HAP-1 (cell line): ENCODE measurements at places on chromosomes 7 and 10.

DNA sequence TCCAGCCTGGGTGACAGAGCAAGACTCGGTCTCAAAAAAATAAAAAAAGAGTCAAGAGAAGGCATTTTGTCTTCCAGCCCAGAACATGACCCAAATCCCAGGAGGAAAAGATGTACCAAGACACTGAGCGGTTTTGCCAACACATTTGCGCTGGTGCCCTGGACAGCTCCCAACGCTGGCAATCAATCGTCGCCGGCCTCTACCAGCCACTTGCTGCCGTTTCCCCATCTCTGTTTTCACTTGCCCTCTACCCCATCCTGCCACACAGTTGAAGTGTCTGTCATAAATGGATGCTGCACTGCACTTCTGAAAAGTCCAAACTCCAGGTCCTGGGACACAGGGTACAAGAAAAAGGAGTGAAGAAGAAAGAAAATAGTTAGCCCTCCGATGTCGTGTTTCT lies 29.7 kb upstream of the CRTAC1 start:
- DNase-seq, result no peak

- DNase-seq, result no peak
These were observed 8.8 kb downstream of the CCSER2 start for GRCh38 chr10:84337199-84337598.

GRCh38 chr10:118720685-118721538 lies 33.9 kb downstream of the CACUL1 start:
- DNase-seq, result peak; percentile 36

DNA sequence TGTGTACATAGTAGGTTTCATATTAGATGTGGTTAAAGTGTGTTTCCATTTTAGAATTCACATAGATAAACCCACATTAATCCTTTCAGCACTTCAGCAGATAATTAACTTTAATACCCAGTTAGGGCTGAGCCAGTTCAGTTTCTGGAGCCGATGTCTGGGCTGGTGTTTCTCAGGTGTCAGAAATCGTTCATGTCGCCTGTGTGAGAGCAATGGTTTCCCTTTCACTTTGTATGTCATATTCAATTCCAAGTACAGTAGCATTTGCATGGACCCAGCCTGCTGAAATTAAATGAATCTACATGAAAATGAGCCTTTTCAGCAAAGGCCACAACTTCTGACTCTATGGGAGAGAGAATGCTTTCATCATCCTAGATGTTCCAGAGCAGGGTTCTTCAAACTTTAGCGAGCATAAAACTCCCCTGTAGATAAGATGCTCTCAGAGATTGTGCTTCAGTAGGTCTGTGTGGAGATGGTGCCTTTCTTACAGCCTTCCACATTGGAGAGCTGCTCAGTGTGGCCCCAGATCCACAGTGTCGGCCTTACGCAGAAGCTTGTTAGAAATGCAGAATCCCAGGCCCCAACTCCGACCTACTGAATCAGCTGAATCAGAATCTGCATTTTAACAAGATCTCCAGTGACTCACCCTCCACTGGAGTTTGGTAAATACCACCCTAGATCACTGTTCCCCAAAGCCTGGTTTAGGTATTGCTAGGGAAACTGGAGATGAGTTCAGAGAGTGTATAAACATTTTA lies 19.6 kb downstream of the WIPF3 start:
- peak; percentile 67 for DNase-seq

DNA sequence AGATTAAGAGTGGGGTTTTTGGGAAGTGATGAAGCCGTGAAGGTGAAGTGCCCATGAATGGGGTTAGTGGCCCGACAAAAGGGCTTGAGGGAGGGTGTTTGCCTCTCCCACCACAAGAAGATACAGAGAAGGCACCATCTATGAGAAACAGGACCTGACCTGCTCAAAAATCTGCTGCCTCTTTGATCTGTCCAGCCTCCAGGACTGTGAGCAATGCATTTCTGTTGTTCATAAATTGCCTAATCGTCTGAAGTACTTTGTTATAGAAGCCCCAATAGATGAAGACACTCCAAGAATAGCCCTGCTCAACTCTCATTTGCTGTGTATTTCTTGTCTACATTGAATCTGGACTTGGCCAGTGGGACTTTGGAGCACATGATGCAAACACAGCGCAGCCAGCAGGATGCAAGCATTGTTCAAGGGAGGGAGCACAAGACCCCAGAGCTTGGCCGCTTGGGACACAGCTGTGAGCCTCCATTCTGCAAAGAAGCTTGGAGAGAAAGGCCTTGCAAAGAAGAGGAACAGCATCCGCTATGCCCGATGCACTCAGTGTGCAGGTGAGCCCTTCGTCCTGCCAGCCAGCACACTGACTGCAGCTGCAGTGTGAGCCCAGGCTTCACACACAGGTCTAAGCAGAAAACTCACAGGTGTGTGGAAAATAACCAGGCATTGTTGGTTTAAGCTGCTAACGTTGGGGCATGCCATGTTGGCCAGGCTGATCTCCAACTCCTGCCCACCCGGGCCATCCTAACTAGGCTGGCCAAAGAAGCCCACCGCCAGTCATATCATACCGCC lies 73.2 kb upstream of the KLF6 start:
- no peak for DNase-seq

DNA sequence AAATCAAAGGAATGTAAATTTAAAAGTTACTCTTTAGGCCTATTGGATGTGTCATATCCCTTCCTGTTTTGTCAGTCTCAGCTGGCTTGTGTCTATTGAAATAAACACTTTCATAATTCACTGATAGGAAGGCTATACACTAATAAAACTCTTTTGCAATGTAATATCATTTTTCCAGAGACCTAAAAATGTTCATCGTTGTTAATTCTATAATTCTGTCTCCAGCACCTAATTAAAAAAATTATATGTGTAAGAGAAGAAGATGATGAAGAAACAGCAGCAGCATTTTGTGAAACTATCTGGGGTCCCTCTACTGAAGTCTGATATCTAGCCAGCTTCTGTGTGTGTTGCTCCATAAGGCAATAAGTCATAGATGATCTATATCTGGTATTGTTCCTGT lies 602.7 kb downstream of the ETV1 start:
- no peak for DNase-seq

- no peak for DNase-seq
These were observed 555.0 kb downstream of the INHBA start for GRCh38 chr7:41147606-41148485.

GRCh38 chr10:75814014-75814413 lies 382.6 kb downstream of the LRMDA start:
- no peak for DNase-seq

DNA sequence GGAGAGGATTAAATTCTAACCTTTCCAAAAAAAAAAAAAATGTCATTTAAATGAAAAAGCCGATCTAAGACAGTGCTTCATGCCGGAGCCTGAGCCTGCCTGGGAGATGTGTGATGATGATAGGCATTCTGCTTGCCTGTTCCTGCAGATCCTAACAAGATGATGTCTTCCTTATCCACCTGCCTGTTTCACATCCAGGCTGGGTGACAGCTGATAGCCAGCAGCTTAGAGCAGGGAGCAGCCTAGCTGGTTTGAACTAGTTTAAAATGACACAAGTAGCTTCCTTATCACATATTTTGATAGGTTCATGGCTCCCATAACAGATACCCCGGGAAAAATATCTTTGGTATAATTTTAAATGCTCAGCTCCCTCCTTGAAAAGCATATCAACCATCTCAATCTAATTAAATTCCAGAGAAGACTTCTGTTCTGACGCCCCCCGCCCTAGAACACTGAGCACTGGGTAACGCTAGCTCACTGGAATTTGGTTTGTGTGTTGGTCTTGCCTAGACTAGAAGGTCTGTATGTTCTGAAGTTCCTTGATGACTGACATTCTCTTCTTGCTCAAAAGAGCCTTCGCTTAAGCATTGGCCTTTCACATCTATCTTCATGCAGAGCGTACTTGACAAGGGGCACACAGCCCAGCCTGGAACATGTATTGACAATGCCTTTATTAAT lies 96.9 kb upstream of the FGFR2 start:
- peak; percentile 28 for DNase-seq

DNA sequence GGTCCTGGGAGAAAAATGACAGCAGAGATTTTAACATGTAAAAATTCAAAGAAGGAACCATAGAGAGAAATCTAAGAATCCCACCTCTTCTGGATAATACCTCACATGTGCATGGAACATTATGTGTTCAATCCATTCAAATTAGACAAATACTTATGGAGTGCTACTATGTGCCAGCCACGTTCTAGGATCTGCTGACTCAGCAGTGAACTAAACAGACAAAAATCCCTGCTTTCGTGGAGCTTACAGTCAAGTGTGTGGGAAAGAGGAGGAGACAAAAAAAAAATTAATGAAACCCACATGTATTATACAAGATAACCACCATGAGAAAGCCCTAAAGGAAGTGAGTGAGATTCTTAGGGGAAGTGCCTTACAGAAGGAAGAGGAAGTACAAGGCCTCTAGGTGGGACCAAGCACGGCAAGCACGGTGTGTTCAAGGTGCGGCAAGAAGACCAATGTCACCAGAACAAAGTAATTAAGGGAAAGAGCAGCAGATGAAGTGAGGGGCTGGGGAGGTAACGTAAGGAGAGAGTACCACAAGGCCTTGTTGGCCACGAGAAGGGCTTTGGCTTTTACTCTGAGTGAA lies 71.0 kb downstream of the SLC25A13 start:
- DNase-seq, result no peak

GRCh38 chr7:155807789-155808548 lies 4.3 kb downstream of the SHH start:
- no peak for DNase-seq

GRCh38 chr7:44883961-44884620 lies 1.2 kb downstream of the PURB start:
- DNase-seq, result no peak

- DNase-seq, result no peak
These were observed 187.1 kb downstream of the ADARB2 start for GRCh38 chr10:1550291-1550595.

- no peak for DNase-seq
These were observed 10.2 kb upstream of the ZFYVE27 start for GRCh38 chr10:97726636-97727178.

DNA sequence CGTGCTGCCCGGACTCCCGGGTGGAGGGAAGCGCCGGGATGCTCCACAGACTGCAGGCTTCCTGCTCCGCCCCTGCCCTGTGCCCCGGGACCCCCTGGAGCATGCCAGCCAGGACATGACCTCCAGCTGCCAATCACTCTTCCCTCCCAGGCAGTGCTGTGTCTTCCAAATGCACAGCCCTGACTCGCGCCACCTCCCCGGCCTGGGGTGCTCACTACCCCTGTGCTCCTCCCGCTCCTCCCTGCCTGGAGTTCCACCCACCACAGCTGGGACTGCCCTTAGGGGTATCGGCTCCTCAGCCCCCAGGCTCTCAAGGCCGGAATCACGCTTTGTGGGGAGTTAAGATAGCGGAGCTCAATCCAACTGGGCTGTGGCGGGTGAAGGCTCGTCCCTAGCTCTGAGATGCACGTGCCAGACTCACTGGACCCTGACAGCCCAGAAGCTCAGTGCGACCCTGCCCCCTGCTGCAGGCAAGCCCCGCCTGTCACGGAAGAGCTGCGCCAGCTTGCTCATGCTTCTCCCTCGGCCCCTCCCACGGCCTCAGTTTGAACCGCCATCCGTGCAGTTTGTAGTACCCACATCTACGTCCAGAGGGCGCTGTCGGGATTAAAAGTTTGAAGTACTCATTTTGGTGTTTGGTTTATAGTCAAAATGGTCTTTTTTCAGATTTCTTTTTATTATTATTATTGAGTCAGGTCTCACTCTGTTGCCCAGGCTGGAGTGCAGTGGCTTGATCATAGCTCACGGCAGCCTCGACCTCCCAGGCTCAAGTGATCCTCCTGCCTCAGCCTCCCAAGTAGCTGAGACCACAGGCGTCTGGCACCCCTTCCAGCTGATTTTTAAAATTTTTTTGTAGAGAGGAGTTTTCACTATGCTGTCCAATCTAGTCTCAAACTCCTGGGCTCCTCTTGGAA lies 142.5 kb upstream of the TCERG1L start:
- DNase-seq, result peak; percentile 65

- DNase-seq, result no peak
These were observed 39.0 kb upstream of the SLC39A12 start for GRCh38 chr10:17912754-17913153.

GRCh38 chr7:151897951-151898686 lies 21.2 kb upstream of the PRKAG2 start:
- DNase-seq, result no peak

DNA sequence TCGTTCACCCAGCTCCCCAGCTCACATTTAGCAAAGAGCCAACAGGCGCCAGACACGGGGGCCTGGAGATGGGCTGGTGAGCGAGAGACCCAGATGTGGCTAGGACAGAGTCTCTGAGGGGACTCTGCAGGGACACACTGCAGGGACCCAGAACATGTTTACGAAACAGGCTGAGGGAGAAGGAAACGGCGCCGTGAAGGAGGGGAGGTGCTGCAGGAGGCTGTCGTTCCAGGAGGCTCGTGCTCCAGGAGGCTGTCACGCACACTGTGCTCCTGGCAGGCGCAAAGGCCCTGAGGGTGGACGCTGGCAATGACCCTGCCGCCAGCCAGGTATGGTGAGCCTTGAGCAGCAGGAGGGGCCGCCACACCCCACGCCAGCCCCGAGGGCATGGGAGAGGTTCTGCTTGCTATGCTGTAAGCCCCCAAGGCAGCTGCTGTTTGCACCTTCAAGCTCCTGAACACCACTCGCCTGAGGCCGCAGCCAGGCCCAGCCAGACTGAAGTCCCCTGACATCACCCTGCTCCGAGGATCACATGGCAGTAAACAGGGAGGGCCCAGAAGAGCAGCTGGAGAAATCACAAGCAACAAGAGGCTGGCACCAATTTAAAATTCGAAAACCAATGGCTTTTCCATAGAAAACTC lies 27.3 kb downstream of the ADAP1 start:
- no peak for DNase-seq

DNA sequence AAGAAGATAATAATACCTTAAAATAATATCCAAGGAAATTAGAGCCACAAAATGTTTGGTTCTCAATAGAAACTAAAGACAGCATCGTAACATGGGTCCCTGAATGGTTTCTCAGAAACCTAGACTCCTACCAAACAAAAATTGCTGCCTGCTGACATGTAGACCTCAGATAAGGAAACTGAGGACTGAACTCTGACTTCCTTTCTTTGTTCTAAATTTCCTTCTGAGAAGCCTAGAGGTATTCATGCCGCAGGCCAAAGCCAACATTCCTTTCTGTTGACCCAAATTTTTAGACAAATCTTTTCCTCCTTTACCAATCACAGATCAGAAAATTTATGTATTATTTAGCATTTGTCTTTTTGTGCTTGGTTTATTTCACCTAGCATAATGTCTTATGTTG lies 816.7 kb upstream of the PHF14 start:
- no peak for DNase-seq

- DNase-seq, result no peak
These were observed 248.9 kb downstream of the ABCA13 start for GRCh38 chr7:48420206-48420605.

- DNase-seq, result peak; percentile 77
These were observed 285.6 kb downstream of the HGF start for GRCh38 chr7:81484261-81484660.

DNA sequence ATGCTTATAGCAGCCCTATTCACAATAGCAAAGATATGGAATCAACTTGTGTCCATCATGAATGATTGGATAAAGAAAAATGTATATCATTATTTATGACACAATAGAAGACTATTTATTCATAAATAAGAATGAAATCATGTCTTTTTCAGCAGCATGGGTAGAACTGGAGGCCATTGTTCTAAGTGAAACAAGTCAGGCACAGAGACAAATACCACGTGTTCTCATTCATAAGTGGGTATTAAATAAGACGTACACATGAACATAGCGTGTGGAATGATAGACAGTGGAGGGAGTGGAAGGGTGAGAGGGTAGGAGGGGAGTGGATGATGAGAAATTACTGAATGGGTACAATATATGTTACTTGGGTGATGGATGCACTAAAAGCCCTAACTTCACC lies 762.4 kb downstream of the REEP3 start:
- DNase-seq, result no peak

- DNase-seq, result no peak
These were observed 507.4 kb downstream of the ANKRD7 start for GRCh38 chr7:118731854-118732253.
